ENCODE measurements at places on chromosomes 6 and 20.

- no peak for DNase-seq
These were observed 560.8 kb upstream of the IMPG1 start for GRCh38 chr6:76633259-76633658.

DNA sequence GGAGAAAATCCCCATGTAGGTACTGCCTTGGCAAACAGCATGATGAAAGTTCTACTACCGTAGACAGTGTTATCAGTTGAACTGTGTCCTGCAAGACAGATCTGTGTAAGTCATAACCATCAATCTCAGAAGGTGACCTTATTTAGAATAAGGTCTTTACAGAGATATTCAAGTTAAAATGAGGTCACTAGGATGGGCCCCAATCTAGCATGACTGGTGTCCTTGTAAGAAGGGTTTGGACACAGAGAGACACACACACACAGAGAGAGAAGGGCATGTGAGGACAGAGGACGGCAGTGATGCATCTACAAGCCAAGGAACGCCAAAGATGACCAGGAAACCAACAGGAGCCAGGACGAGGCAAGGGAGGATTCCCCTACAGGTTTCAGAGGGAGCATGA lies 8.8 kb downstream of the TXNDC5 start:
- DNase-seq: no peak

GRCh38 chr6:101777646-101778045 lies 384.1 kb downstream of the GRIK2 start:
- no peak for DNase-seq

- no peak for DNase-seq
These were observed 75.0 kb downstream of the MDGA1 start for GRCh38 chr6:37622646-37623071.

- no peak for DNase-seq
These were observed 668 bp upstream of the RPP40 start for GRCh38 chr6:5004373-5005037.
